GM23248 (cell line): ENCODE measurements at places on chromosomes 1 and 21. TPM values are rescaled to one million over a fixed set of nuclear protein-coding genes. Genes with fewer than 3 reads are reported as not detected.
A peak's percentile ranks its signal among the peaks of the same experiment; 100 is the strongest.

Gene NADK
- 43.1 and 43.9 TPM in 2 replicates for polyA plus RNA-seq

Gene OR2T35
- polyA plus RNA-seq, result not detected in 2 replicates

Gene LMOD1
- 6.1 and 6.3 TPM in 2 replicates for polyA plus RNA-seq

Gene KRTAP11-1
- polyA plus RNA-seq, result not detected in 2 replicates

Gene RALGPS2
- 18.1 and 19.3 TPM in 2 replicates for polyA plus RNA-seq

DNA sequence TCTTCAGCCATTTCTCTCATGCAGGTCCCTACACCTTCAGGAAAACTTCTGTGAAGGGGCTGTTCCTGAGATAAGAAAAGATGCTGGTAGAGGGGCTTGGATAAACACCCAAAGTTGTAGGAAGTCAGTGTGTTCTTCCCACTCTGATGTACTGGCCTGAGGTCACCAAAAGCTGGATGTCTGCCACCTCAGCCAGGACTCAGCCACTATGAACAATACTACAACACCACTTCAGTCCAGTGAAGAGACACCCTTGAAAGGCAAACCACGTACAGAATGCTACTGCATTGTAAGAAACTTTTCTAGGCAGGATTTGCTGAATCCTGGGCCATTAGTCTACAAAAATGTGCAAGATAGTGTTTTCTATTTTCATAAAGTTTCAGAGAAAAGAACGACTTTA is 2.4 kb downstream of the PTPN14 start:
- peaks cover 44% of the 10 kb centered on the region for H3K4me1 ChIP-seq
- peak overlapping the region; percentile 96 for H3K27ac ChIP-seq
- peak overlapping the region; percentile 91 for H3K4me3 ChIP-seq
- H3K27me3 ChIP-seq, result no peaks in the 10 kb centered on the region
- DNase-seq, result peak; percentile 77
- no peaks in the 10 kb centered on the region for H3K36me3 ChIP-seq

DNA sequence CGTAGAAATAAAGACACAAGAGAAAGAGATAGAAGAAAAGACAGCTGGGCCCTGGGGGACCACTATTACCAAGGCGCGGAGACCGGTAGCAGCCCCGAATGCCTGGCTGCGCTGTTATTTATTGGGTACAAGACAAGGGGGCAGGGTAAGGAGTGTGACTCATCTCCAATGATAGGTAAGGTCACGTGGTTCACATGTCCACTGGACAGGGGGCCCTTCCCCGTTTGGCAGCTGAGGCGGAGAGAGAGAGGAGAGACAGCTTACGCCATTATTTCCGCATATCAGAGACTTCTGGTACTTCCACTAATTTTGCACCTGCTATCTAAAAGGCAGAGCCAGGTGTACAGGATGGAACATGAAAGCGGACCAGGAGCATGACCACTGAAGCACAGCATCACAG is 4.1 kb upstream of the TPRG1L start:
- H3K4me1 ChIP-seq, result peaks cover 9% of the 10 kb centered on the region; the same call in 1 of the 2 replicates
- no peak overlapping the region for H3K27ac ChIP-seq
- no peak for DNase-seq
- H3K4me3 ChIP-seq, result no peak overlapping the region
- H3K36me3 ChIP-seq, result no peaks in the 10 kb centered on the region

- no peak overlapping the region for H3K4me3 ChIP-seq
- H3K27ac ChIP-seq, result no peak overlapping the region
- no peaks in the 10 kb centered on the region for H3K4me1 ChIP-seq
- H3K36me3 ChIP-seq, result no peaks in the 10 kb centered on the region
- H3K27me3 ChIP-seq, result no peaks in the 10 kb centered on the region
These were observed 15.4 kb downstream of the MRPS6 start for GRCh38 chr21:34088752-34089151.

- no peak overlapping the region for H3K4me3 ChIP-seq
- H3K27ac ChIP-seq, result no peak overlapping the region
- no peak for DNase-seq
- no peaks in the 10 kb centered on the region for H3K27me3 ChIP-seq
- H3K4me1 ChIP-seq, result no peaks in the 10 kb centered on the region
These were observed 1.4 kb downstream of the KLHDC7A start for GRCh38 chr1:18481921-18482701.

DNA sequence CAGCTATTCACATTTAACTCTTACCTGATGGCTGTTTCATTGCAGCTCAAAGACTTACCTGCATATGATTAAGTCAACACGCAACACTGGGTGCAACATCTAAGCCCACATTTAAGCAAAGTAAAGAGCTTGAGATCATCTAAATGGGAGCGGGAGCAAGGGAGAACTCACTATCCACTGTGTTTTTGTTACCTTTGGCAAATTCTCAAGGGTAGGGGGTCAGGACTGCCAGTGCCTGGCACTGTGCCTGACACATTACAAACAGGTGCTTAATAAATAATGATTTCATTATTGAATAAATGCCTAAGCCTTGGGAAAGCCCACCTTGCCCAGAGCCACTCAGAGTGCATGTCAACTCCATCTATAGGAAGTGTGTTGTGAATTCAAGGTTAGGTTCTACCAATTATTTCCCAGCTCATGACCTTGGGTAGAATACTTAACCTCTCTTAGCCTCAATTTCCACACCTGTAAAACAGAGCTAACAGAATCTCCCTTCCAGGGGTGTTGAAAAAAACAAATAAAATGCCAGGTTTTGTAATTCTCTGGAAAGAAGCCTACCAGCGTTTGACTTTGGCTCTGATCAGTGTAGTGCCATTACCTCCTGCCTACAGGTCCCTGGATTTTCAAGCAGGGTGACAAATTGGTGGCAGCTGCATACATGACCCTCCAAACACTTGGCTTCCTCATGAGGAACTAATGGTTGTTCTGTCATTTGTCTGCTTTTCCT is 109.7 kb downstream of the TGFBR3 start:
- H3K36me3 ChIP-seq, result no peaks in the 10 kb centered on the region
- no peak overlapping the region for H3K4me3 ChIP-seq
- H3K27me3 ChIP-seq, result no peaks in the 10 kb centered on the region
- DNase-seq, result no peak
- no peak overlapping the region for H3K27ac ChIP-seq
- H3K4me1 ChIP-seq, result peaks cover 29% of the 10 kb centered on the region

- H3K27me3 ChIP-seq, result no peaks in the 10 kb centered on the region
- peak within 1 kb of the TSS; percentile 100 for H3K27ac ChIP-seq
- H3K36me3 ChIP-seq, result no peaks in the 10 kb centered on the region
- DNase-seq, result no peak
These were observed at the start of gene MEF2D for GRCh38 chr1:156500543-156500792. MEF2D (minus strand) TSS chr1:156500775; CDS start chr1:156483292, 17,483 bp downstream.
